Suppressor macrophage treated with lipopolysaccharide for 1 hour (primary cell): ENCODE measurements at places on chromosomes 6 and 20.
A peak's percentile ranks its signal among the peaks of the same experiment; 100 is the strongest.

DNA sequence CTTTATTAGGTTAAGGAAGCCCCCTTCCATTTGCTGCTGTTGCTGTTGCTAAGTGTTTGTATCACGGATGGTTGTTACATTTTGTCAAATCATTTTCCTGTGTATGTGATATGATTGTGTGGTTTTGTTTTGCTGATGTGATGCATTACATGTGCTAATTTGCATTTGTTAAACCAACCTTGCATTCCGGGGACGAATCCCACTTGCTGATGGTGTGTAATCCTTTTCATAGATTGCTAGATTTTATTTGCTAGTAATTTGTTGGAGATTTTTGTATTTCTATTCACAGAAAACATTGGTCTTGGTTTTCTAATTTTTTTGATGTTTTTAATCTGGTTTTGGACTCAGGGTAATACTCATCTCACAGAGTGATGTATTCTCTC, 167.8 kb downstream of the WDR27 start:
- no peak for DNase-seq

- DNase-seq: no peak
Measured at GRCh38 chr6:21653905-21654304, 60.4 kb downstream of the SOX4 start.

DNA sequence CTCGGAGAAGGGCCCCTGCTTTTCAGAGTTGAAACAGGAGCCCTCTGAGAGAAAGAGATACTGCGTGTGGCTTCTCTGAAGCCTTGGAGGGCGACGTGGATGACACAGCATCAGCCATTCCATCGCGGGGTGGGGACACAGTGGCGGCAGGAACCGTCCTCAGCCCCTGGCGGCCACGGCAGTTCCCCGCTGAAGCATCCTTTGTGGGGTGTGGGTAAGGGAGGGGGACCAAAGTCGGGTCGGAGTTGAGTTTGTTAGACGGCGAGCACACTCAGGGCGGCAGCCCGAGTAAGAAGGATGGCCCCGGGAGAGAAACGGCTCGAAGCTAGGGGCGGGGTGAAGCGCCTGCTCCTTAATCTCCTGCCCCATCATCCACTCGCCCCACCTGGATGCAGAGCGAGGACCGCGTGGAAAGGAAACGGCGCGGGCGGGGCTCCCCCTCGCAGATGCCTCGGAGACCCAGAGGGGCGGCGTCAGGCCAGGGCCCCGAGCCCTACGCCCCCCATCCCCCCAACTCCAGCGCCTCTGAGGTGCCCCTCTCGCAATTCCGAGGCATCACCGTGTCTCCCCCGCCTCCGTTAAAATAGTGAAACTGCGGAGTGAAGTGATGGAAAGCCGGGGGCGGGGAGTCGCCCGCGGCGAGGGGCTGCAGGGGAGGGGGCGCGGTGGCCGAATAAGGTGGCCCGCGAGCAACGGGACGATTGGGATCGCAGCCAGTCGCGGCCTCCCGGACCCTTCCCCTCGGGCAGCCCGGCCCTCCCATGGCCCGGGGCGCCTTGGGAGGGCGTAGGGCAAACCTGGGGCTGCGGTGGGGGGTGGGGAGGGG, 796 bp upstream of the RREB1 start:
- peak; percentile 51 for DNase-seq

DNA sequence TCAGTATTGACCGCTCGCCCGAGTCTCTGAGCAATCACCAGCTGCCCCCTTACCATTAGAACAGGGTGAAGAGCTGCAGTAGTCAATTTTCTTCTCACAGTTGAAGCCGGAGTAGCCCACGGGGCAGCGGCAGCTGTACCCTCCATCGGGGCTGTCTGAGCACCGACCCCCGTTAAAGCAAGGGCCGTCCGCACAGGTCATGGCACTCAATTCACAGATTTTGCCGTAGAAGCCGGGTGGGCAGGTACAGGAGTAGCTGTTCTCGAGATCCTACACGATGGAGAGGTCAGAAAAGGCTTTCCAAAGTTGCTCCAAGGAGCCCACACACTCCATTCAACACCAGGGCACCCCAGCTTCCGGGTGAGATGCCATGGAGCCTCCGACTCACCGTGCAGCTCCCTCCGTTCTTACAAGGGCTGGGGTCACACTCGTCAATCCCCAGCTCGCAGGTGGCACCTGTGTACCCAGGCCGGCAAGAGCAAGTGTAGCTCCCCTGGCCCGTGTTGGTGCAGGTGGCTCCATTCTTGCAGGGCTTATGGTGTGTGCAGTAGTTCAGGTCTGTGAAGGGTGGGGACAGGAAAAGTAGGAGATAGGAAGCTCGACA, 5.9 kb downstream of the DLL1 start:
- no peak for DNase-seq

GRCh38 chr6:133546098-133546497, 304.9 kb downstream of the EYA4 start:
- no peak for DNase-seq

DNA sequence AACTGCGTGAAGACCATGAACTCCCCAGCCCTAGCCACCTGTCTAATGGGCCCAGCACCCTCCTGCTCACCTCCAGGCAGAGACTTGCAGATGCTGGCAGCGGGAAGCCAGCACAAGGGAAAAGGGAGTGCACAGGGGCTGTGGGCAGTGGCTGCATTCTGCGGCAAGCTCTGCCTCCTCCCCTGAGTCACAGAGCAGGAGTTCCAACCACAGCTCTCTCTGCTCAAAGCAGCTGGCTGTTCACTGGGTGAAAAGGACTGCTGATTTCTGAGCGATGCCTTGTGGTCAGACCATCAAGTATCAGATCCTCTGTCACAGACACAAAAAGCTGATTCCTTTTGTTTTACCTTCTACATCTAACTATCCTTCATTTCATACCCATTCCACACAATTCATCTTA, 10.5 kb downstream of the NKX2-2 start:
- DNase-seq: no peak

- peak; percentile 77 for DNase-seq
Measured at GRCh38 chr6:132491303-132491702, 21.6 kb downstream of the STX7 start.

- no peak for DNase-seq
Measured at GRCh38 chr20:21640556-21640955, 64.9 kb upstream of the PAX1 start.

DNA sequence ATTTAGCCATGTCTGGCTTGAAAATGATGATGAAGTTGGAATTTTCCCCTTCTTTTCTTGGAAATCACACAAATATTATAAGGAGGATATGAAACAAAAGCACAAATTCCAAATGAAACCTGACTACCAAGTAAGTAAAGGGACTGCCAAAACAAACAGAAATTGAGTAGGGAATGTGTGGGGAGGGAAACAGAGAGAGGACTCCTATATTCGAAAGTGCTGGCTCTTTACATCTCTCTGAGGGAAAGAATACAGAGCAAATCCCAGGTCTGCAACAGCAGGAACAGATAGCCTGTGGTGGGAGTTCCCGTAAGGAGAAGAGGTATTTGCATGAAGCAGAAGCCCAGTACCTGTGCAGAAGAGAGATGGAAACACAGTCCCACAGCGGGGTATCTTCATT, 583.7 kb downstream of the EPM2A start:
- DNase-seq: no peak

DNA sequence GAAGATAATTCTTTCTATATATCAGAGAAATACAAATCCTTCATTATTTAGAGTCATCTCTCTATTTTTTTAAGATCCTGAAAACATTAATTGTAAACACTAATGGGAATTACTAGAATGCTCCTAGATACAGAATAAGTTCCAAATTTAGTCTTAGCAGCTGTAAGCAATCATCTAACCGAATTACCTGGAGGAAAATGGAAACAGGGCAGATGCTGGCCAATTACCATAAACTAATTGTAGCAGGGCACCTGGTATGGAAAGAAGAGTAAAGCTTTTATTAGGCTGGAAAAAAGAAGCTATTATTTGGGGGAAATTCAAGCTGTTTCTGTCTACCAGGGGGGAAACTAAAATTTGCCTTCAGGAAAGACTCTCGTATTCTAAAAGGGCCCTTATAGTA, 257.5 kb downstream of the MMUT start:
- DNase-seq: no peak

DNA sequence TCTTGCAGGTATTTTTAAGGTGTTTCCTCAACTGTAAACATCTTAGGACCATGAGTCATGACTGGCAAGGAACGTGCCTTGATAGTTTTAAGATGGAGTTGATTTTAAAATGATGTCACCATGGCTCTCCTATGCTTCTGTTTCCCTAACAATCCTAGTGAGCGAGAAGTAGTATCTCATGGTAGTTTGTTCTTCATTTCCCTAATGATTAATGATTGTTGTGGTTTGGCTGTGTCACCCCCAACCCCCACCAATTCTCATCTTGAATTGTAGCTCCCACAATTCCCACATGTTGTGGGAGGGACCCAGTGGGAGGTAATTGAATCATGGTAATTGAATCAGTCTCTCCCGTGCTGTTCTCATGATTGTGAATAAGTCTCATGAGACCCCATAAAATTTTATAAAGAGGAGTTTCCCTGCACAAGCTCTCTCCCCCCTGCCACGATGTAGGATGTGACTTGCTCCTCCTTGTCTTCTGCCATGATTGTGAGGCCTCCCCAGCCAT, 16.8 kb upstream of the BNIP5 start:
- peak; percentile 63 for DNase-seq

DNA sequence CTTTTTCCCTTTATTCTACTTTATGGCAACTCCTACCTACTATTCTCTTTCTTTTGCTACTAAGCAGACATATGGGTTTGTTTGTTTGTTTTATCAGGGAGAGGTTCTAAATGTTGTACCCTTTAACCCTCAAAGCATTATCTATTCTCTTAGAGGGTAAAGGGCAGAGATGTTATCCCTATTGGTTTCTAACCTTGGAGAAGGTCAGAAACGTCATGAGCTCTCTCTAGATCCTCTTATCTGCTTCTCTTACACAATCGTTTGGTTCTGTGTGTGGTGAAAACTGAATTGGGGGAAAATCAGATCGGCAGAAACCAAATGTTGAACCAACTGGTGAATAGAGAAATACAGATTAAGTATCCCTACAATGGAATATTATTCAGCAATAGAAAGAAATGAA, 6.4 kb upstream of the MPC1 start:
- no peak for DNase-seq

DNA sequence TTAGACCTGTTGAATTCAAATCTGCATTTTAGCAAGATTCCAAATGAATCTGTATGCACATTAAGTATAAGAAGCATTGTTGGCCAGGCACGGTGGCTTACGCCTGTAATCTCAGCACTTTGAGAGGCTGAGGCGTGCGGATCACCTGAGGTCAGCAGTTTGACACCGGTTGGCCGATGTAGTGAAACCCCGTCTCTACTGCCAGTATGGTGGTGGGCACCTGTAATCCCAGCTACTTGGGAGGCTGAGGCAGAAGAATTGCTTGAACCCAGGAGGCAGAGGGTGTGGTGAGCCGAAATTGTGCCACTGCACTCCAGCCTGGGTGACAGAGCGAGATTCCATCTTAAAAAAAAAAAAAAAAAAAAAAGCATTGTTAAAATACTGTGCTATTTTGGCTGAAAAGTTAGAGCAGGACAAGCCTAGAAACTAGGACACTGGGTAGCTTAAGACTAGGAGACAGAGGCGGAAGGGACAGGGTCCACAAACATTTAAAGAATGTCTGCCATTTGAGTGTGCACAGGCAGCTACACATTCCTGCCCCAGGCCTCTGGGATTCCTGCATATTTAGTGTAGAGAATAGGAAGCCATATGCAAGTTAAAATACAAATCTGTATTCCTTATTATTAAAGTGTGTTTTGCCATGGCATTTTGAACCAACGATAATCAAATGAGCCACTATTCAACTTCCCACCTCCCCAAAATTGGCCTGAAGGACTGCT, 45.1 kb upstream of the EEF1A1 start:
- DNase-seq: no peak

DNA sequence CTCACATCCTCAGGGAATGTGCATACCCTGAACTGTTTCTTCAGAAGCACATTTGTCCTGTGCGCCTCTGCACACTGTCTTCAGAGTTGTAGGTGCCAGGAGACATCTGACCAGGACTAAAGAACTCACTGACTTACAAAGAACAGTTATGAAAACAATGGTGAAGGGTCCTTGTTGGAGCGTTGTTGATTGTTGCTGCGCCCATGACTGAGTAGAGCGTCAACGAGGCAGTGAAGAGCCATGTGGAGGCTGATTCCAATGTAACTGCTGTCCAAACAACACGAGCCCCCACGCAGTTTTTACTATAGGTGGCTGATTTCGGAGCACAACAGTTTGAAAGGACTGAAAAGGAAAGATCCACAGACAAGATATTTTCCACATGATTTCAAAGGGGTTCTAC, 380.3 kb downstream of the CDH26 start:
- DNase-seq: no peak

- no peak for DNase-seq
Measured at GRCh38 chr6:167314180-167314821, 10.6 kb upstream of the TTLL2 start.

GRCh38 chr6:108348655-108349349, 53.9 kb downstream of the AFG1L start:
- no peak for DNase-seq

- no peak for DNase-seq
Measured at GRCh38 chr6:62480544-62480943, 194.5 kb upstream of the KHDRBS2 start.

- no peak for DNase-seq
Measured at GRCh38 chr6:122365775-122366403, 33.6 kb upstream of the HSF2 start.

- peak; percentile 81 for DNase-seq
Measured at GRCh38 chr20:53829724-53830521, 236.3 kb upstream of the ZNF217 start.

DNA sequence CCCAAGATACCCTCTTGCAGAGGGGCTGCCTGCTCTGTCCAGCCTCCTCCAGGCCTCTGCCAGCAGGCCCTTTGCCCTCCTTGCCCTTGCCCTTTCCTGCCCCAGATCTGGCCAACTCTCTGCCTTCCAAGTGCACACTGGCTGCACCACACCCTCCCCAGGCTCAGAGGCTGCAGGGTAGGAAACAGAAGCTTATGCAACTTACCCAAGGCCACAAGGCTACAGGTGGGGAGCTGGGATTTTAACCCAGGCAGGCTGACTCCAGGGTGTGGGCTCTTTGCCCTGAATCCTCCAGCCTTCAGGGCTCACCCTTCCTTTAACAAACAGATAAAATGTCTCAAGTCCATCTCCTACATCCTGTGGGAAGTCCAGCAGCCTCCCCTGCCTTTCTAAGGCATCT, 14.5 kb upstream of the TRAF3IP2 start:
- DNase-seq: no peak

- no peak for DNase-seq
Measured at GRCh38 chr6:167122827-167123657, at the start of gene CCR6. Gene CCR6, plus strand, starts transcription at chr6:167123096. Its CDS starts 13,039 bp downstream, at chr6:167136135.

DNA sequence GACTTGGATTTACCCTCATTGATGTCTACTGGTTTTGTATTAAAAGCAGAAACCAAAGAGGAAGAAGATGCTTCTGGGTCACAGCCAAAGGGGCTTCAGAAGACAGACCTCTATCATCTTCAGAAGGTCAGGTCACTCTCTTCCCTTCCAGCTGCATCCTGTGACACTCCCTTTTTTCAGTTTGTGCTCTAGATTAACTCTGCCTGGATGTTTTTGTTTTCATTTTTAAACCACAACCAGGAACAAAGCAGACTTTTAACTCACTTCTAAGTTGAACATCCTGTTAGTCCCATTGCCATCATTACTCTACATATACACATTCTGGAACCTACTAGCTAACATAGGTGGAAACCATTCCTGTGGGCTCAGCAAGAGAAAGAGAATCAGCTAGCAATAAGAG, 45.2 kb downstream of the AKIRIN2 start:
- DNase-seq: no peak
